Activated T-cell treated with anti-CD3 and anti-CD28 coated beads, Interleukin-2, amount 50 U/mL, for 72 hours (primary cell): ENCODE measurements at places on chromosomes 5 and 9.

GRCh38 chr5:179262126-179262920, 82.9 kb downstream of the ADAMTS2 start:
- no peak overlapping the region for H3K27ac ChIP-seq
- H3K4me3 ChIP-seq, result no peak overlapping the region
- H3K4me1 ChIP-seq, result no peaks in the 10 kb centered on the region
- H3K36me3 ChIP-seq, result no peaks in the 10 kb centered on the region

DNA sequence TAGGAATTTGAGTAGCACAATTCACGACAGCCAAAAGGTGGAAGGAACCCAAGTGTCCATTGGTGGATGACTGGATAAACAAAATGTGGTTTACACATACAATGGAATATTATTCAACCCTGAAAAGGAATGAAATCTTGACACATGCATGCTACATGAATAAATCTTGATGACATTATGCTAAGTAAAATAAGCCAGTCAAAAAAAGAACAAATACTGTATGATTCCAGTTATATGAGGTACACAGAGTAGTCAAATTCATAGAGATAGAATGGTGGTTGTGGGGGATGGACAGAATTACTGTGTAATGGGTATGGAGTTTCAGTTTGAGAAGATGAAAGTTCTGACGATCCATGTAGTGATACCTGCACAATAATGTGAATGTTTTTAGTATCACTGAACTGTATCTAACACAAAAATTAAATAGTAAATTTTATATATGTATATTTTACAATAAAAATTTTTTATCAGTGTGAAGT, 117.7 kb upstream of the GNA14 start:
- no peaks in the 10 kb centered on the region for H3K27me3 ChIP-seq
- peaks cover 1% of the 10 kb centered on the region for H3K36me3 ChIP-seq
- H3K4me1 ChIP-seq, result peaks cover 10% of the 10 kb centered on the region
- no peak overlapping the region for H3K4me3 ChIP-seq
- H3K27ac ChIP-seq, result no peak overlapping the region

DNA sequence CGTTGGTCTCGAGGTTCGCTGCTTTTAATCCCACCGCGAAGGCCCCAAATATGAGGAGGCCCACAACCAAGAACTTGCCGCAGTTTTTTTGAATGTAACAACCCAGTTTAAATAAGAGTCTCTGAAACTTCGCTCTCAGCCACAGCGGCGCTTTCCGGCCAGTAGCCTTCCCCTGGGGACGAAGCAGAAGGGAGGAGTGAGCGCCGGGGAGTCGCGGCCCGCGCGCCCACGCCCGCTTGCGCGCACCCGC, 10.4 kb downstream of the PTCH1 start:
- peaks cover 45% of the 10 kb centered on the region for H3K27me3 ChIP-seq
- H3K36me3 ChIP-seq, result peaks cover 5% of the 10 kb centered on the region
- H3K27ac ChIP-seq, result peak overlapping the region; percentile 44

- no peak overlapping the region for H3K27ac ChIP-seq
- no peak overlapping the region for H3K4me3 ChIP-seq
- DNase-seq, result no peak
- no peaks in the 10 kb centered on the region for H3K36me3 ChIP-seq
- no peaks in the 10 kb centered on the region for H3K4me1 ChIP-seq
Observed at GRCh38 chr9:117120061-117120460, 294.8 kb downstream of the ASTN2 start.

- H3K27me3 ChIP-seq, result no peaks in the 10 kb centered on the region
- DNase-seq, result no peak
- peak overlapping the region; percentile 35 for H3K4me3 ChIP-seq
- H3K27ac ChIP-seq, result peak overlapping the region; percentile 48
Observed at GRCh38 chr5:39218482-39219402, 621 bp downstream of the FYB1 start.

GRCh38 chr5:137142346-137142745, 356.8 kb downstream of the SPOCK1 start:
- no peak overlapping the region for H3K4me3 ChIP-seq
- no peaks in the 10 kb centered on the region for H3K36me3 ChIP-seq
- peaks cover 5% of the 10 kb centered on the region for H3K27me3 ChIP-seq

GRCh38 chr9:132732326-132733259, 62.3 kb downstream of the GTF3C4 start:
- H3K27me3 ChIP-seq, result peaks cover 5% of the 10 kb centered on the region
- no peaks in the 10 kb centered on the region for H3K4me1 ChIP-seq
- peak overlapping the region; percentile 60 for H3K27ac ChIP-seq
- H3K4me3 ChIP-seq, result no peak overlapping the region
- H3K36me3 ChIP-seq, result no peaks in the 10 kb centered on the region

GRCh38 chr5:141504216-141504615, 15.3 kb downstream of the PCDHGC5 start:
- peaks cover under 1% of the 10 kb centered on the region for H3K27me3 ChIP-seq
- DNase-seq, result no peak
- no peak overlapping the region for H3K27ac ChIP-seq
- H3K4me1 ChIP-seq, result peaks cover 4% of the 10 kb centered on the region
- H3K4me3 ChIP-seq, result no peak overlapping the region
- no peaks in the 10 kb centered on the region for H3K36me3 ChIP-seq

GRCh38 chr9:72917892-72918509, 34.9 kb downstream of the ALDH1A1 start:
- H3K4me1 ChIP-seq, result no peaks in the 10 kb centered on the region
- peaks cover 7% of the 10 kb centered on the region for H3K27me3 ChIP-seq
- H3K27ac ChIP-seq, result no peak overlapping the region

DNA sequence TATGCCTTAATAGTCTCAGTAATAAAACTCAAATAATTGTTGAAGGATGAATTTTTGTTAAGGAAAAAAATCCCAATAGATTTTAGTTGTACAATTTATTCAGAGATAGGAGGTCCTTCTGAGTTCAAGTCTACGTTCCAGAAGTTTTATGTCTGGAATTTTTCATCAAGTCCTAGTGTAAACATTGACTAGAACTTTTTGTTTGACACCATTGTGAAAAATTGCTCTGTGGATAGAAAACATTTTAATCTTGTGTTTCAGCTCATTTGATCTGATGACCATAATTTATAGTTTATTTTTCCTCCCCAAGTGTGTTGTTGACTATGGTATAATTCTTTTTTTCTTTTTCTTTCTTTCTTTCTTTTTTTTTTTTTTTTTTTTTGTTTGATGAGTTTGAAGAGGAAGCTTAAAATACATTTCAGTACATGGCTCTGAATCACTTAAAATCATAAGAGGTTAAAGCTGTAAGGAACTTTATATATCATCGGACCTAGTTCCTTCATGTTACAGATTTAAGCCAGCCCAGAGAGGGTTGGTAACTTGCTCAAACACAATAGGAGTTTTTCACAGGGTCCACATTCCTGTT, 20.7 kb downstream of the ITGA1 start:
- no peak overlapping the region for H3K27ac ChIP-seq
- peaks cover 44% of the 10 kb centered on the region for H3K4me1 ChIP-seq
- H3K36me3 ChIP-seq, result peaks cover 3% of the 10 kb centered on the region
- no peak overlapping the region for H3K4me3 ChIP-seq
- H3K27me3 ChIP-seq, result no peaks in the 10 kb centered on the region
- DNase-seq, result no peak

DNA sequence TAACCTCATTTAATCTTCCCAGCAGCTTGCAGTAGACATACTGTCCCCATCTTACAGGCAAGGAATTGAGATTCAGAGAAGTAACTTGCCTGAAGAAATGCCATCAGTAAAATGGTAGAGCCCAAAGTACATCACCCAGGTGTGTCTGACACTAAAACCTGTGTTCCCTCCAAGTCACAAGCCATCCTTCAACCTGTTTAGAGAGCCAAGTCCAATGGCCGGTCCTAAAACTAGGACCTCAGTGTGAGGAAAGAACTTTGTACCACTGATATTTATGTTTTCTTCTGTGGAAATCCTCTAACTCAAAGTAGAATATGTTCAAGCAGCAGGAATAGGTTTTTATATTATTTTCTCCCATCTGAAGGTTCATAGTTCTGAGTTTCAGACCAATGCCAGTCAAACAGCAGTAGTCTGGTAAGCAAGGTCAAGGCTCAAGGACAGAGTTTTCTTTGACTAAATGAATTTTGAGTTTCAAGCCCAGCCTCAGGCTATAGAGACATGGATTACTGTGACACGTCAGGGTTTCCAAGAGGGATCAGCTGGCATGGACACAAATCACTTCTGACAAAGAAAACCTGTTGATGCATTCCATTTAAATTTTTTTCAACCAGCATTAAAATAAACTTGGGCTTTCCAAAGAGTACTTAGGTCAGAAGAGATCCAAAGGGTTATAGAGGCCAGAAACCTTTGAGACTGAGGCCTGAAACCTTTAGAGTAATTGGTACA, 80.9 kb upstream of the PLPP6 start:
- no peaks in the 10 kb centered on the region for H3K27me3 ChIP-seq
- H3K36me3 ChIP-seq, result no peaks in the 10 kb centered on the region
- no peak for DNase-seq
- H3K4me3 ChIP-seq, result no peak overlapping the region

DNA sequence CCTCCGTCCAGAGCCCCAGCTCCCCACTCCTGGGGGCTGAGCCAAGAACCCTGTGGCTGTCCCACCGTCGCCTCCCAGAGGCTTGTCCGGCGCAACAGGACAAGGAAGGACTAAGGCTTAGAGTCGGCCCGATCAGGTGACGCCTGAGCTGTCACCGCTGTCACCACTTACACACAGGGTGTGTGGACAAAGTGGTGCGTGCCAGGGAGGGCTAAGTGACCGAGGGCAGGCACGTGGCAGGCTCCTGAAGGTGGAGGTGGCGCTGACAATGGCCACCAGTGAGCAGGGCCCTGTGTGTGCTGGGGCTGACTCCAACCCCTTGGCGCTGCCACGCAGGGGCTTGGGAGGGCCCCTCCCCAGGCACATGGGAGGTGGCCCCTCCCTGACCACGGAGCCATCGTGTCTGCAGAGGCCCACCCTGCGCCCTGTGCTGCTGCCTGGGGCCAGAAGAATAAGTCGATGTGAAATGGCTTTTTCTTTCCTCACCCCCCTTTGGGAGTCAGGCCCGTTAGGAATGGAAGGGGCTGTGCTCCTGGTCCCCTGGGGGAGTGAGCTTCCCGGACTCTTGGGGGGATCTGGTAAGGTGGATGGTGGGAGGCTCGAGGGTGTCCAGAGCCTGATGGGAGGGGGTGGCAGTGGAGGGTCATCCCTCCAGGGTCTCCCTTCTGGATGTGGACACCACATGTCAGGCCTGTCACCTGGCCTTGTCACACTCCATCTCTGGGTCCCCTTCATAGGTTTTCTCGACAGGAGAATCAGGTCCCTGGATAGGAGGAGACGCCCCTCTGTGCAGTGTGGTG, 2.6 kb upstream of the GPSM1 start:
- no peaks in the 10 kb centered on the region for H3K27me3 ChIP-seq
- H3K27ac ChIP-seq, result no peak overlapping the region
- no peak overlapping the region for H3K4me3 ChIP-seq
- H3K4me1 ChIP-seq, result peaks cover 11% of the 10 kb centered on the region
- no peak for DNase-seq

GRCh38 chr9:35783418-35783817, 8.0 kb upstream of the NPR2 start:
- no peak overlapping the region for H3K27ac ChIP-seq
- H3K36me3 ChIP-seq, result no peaks in the 10 kb centered on the region
- DNase-seq, result no peak
- H3K4me1 ChIP-seq, result no peaks in the 10 kb centered on the region
- no peak overlapping the region for H3K4me3 ChIP-seq

DNA sequence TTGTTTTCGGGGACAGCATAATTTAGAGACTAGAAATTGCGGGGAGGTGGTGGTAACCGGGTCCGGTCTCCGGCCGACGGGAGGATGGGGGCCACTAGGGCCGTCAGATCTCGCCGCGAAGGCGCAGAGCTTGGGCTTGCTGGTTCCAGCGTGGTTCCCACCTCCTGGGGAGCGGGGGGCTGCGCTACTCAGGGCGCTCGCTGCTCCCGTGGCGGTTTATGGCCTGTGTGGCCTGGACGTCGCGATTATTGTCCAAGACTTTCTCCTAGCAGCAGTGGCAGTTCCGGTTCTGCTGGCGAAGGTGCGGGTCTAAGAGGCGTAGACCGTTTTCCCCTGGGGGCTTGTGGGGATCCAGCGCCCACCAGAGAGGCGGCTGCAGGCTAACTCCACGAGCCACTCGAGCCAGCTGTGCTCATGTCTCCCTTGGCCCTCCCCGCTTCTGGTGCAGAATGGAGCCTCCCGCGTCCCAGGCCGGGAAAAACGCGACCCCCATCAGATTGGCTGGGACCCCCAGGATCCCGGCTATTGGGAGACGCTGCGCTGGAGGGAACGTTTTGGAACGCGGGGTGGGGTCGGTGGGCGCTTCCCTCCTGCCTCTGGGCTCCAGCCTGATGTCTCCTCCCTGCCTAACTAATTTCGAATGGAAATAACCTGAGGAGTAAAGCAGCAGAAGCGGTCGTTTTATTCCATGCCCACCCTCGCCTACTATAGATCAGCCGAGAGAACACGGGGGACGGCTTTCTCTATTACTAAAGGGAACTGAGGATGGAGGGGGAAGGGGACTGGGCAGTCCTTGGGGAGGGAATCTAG, 87.1 kb downstream of the ENTREP1 start:
- no peaks in the 10 kb centered on the region for H3K36me3 ChIP-seq
- no peak overlapping the region for H3K4me3 ChIP-seq
- no peak overlapping the region for H3K27ac ChIP-seq
- H3K27me3 ChIP-seq, result peaks cover 17% of the 10 kb centered on the region
